NCI-H345 (cell line): ENCODE measurements at places on chromosomes 6 and 20.
A peak's percentile ranks its signal among the peaks of the same experiment; 100 is the strongest.

DNA sequence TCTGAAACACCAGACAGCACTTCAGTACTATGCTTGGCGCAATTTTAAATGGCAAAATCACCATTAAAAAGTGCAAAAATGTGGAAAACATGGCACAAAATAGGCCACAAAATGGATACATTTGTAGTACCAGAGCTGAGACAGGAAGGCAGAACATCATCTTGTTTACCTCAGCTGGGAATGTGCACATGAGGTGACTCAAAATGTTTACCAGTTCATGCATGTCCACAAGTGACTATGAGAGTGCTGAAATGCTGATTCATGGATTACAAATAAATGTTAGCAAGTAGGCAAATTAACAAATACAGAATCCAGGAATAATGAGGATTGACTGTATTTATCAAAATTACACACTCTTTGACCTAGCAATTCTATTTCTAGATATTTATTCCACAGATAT, 201.6 kb downstream of the ISM1 start:
- DNase-seq = no peak

GRCh38 chr6:135819665-135820064, 31.8 kb upstream of the PDE7B start:
- no peak for DNase-seq

GRCh38 chr6:136992113-136992512, 52.7 kb downstream of the IL20RA start:
- DNase-seq = no peak

DNA sequence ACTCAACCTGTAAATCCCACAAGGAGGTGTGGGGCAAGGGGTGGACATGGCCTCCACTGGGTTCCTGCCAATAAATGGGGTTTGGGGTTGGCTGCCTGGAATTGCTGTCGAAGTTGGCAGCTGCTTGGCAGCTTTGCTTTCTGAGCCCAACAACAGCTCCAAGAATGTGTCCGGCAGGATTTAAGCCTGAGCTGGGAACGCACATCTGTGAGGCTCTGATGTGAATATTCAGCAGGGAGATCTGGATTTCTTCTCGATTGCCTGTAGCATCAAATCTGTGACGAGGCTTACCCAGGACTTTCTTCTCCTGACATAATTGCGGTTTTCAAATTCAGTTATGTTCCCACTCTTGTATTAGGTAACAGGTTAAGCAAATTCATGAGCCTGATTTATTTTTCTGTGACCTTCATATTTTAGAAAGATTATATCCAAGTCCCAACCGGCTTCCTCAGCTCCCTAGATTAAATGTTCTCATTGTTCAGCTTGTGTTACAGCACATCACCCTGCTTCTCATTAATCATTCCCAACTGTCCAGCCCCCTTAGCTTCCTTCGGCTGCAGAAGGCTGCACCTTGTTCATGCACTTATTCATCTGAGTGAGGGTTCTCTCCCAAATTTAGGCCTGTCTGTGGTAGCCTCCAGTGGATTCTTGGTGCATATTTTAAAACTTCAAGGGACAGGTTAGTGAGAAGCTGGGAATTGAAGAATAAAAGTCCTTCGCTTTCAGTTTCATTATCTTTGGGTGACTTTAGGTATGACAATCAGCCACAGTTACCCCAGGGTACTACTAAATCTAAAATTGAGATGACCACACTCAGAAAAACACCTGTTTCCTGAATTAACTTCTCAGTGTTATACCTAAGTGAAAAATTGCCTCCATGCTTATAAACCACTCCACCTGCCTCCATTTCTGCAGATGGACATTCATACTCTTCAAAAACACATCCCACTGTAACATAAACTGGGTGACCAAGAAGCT, 310.0 kb downstream of the ESR1 start:
- no peak for DNase-seq

GRCh38 chr6:21748343-21749056, 154.9 kb downstream of the SOX4 start:
- DNase-seq = peak; percentile 68

DNA sequence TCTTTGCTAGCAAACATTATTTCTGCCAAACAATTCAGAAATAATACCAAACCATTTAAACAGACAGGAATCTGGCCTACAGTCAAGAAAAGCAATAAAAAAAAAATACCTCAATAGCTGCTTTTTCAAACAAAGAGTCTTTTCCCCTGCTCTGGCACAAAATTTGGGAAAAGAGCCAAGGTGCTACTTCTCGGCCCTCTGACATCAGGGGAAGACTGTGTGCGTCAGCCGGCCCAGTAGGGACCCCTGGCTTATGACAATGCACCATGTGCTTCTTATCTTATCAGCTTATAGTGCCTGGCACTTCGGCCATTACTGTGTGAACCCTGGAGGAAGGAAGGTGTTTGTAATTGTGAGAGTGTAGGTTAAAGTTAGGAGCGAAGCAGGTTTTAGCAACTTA, 89.4 kb downstream of the PDE10A start:
- no peak for DNase-seq

DNA sequence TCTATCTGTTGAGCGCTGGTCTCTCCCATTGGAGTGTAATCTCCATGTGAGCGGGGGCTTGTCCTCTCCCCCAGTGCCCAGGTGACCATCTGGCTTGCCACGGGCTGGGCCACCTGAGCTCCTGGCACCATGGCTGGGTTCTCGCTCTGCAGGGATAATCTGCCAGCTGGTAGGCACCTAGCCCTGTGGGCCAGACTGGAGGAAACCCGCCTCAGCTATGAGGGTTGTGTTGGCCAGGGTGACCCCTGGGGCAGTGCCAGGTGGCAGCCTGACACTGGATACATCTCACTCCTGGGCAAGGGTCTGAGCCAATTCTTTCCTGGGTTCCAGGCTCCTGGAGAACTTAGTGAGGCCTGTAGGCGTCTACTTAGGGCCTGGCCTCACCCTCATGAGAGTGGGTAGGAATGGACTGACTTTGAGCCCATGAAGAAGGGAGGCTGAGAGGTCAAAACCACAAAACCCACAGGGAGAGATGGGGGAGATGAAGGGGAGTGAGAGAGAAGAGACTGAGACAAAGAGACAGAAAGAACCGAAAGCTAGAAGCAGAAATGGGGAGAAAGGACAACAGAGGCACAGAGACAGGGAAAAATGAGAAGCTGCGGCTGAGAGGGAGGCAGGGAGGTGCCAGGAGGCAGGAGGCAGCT, 5.8 kb upstream of the SLC52A3 start:
- DNase-seq = no peak

GRCh38 chr6:128569732-128570679, 49.6 kb upstream of the PTPRK start:
- DNase-seq = no peak

DNA sequence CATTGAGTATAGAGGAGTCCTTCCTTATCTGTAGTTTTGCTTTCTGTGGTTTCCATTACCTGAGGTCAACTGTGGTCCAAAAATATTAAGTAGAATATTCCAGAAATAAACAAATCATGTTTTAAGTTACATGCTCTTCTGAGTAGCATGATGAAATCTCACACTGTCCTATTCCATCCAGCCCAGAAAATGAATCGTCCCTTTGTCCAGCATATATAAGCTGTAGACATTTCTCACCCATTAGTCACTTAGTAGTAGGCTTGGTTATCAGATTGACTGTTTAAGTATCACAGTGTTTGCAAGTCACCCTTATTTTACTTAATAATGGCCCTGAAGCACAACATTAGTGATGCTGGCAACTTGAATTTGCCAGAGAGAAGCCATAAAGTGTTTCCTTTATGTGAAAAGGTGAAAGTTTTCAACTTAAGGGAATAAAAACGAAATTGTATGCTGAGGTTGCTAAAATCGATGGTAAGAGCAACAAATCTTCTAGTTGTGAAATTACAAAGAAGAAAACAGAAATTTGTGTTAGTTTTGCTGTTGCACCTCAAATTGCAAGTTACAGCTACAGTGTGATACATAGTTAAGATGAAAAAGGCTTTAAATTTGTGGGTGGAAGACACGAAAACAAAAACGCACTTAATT, 198.6 kb upstream of the SIM1 start:
- no peak for DNase-seq

GRCh38 chr6:9139746-9140145, 704.4 kb upstream of the SLC35B3 start:
- no peak for DNase-seq

GRCh38 chr20:6265204-6265904, 142.5 kb upstream of the FERMT1 start:
- DNase-seq = peak; percentile 54

GRCh38 chr20:17987988-17988387, 19.2 kb downstream of the MGME1 start:
- DNase-seq = no peak
